Tongue (tissue), 3 donors: ENCODE measurements at places on chromosomes 5 and 9. TPM values are rescaled to one million over a fixed set of nuclear protein-coding genes. Genes with fewer than 3 reads are reported as not detected.

Gene CCDC183
- total RNA-seq = not detected

Gene PCDHB5
- total RNA-seq = 5.6 TPM

- peak; percentile 33 for DNase-seq
These were observed 173.7 kb downstream of the SLC28A3 start for GRCh38 chr9:84166891-84167290.

DNA sequence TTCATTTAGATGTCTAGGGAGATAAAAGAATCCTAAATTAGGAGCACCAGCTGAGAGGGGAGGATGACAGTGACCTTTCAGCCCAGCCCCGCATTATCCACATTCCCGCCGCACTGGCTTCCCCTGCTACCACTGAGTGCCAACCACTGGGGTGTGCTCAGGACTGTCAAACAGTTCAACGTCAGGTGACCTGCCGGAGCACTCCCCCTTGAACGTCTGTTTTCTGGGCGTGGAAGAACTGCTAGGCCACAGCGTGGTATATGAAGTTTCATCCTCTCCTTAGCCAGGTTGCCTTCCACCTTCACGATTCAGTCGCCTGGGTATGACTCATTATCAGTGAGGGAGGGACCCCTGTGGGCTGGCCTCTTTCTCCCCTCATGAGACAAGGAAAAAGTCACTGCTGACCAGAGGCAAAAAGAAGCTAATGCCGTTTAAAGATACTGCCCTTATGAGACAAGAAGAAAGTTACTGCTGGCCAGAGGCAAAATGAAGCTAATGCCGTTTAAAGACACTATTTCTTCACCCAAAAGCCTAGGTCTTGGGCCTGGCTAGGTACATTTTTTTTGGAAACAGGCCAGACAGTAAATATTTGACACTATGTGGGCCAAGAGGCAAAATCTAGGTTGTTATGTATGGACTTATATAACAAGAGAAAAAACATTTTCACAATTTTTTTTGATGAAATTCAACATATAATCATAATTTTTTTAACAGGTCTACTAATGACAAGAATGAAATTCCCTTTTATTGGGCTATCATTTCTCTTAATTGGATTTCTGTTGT, 4.6 kb downstream of the NMRK1 start:
- DNase-seq = peak; percentile 34

Gene DOCK2
- 11.5 TPM for total RNA-seq

- DNase-seq = peak; percentile 78
These were observed 778 bp downstream of the TRIM41 start for GRCh38 chr5:181223729-181224389.

DNA sequence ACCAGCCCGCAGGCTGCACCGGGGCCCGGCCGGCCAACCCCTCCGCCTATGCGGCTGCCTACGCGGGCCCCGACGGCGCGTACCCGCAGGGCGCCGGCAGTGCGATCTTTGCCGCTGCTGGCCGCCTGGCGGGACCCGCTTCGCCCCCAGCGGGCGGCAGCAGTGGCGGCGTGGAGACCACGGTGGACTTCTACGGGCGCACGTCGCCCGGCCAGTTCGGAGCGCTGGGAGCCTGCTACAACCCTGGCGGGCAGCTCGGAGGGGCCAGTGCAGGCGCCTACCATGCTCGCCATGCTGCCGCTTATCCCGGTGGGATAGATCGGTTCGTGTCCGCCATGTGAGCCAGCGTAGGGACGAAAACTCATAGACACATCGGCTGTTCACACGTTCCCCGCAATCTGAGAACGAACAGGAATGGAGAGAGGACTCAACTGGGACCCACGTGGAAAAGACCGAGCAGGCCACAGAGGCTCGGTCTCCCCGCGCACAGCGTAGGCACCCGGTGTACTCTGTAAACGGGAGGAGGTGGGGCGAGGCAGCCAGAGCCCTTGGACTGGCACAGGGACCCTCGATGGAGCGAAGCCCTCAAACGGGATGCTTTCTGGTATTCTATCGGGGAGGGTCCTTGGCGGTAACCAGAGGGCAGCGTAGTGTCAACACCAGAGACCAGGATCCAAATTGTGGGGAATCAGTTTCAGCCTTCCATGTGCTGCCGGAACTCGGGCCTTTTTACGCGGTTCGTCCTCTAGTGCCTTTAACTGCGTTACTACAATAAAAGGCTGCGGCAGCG, 1.9 kb downstream of the FOXE1 start:
- no peak for DNase-seq

Gene C9orf152
- total RNA-seq = 2.3 TPM

GRCh38 chr9:91163444-91163772, 198.3 kb downstream of the AUH start:
- DNase-seq = no peak

DNA sequence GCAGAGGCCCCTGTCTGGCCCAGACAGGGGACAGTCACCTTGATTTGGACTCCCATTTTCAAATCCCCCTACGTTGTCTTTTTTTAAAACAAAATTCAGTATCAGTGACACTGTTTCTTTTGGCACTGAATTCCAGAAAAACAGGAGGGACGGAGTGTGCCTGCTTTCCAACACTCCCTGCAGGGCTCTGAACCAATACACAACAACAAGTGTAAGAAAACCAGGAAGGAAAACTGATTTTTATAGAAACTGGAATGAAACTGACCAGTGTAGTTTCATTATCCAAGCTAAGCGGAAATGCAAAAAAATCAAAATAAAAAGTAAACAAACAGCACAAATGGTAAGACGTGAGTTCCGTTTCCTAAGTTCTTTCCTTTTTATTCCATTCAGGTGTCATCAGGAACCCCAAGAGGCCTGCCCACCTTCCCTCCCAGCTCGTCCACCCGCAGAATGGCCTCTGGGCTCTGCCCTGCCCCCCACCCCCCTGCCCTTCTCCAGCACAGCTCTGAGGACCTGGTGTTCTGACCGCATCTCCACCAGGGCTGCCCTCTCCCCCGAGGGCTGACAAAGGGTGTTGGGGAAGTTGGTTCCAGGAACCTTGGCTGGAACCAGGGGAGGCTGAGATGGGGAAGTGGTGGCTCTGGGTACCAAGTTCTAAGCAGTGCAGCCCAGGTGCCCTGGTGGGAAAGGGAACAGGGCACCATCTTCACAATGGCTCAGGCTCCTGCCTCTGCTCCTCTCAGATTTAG, 73.6 kb downstream of the PSD2 start:
- DNase-seq = no peak

GRCh38 chr9:93128011-93128714, 5.9 kb downstream of the NINJ1 start:
- DNase-seq = no peak

DNA sequence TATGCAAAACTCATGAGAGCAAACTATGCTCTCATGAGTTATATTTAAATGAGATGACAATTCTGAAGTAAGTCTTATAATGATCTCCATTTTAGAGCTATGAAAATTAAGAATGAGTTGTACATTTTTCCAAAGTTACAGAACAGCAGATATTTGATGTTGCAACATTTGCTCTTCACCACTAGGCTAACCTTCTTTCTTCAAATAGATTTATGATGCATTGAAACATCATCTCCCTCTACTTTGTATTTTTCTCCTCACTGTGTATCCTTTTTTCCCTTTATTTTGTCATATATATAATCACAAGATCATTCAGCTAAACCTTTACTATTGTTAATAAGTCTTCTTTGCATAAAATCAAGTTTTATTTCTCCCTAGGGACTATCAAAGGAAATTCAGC, 497.7 kb upstream of the TYRP1 start:
- no peak for DNase-seq

DNA sequence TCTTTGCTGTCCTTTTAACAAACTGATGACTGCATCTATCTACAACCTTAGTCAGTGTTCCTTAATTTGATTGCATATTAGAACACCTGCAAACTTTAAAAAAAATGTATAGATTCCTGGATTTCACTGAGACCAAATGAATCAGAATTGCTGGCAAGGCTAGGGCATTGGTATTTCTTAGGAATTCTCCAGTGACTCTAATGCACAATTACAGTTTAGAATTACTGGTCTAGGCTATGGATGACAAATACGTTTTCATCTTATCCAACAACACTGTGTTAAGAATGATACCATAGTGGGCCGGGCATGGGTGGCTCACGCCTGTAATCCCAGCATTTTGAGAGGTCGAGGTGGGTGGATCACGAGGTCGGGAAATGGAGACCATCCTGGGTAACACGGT, 545.9 kb upstream of the RIOK2 start:
- DNase-seq = no peak

GRCh38 chr5:176425138-176425537, 8.8 kb upstream of the CLTB start:
- DNase-seq = no peak

- peak; percentile 90 for DNase-seq
These were observed 75.6 kb downstream of the ST8SIA4 start for GRCh38 chr5:100827481-100827889.

Gene MARCOL
- not detected for total RNA-seq

- DNase-seq = no peak
These were observed 245.5 kb downstream of the SMARCA2 start for GRCh38 chr9:2260417-2261306.

GRCh38 chr5:86979811-86980411, 287.8 kb upstream of the RASA1 start:
- DNase-seq = no peak

Gene CEMIP2
- 44.5 TPM for total RNA-seq

Gene TRIP13
- 5.8 TPM for total RNA-seq

DNA sequence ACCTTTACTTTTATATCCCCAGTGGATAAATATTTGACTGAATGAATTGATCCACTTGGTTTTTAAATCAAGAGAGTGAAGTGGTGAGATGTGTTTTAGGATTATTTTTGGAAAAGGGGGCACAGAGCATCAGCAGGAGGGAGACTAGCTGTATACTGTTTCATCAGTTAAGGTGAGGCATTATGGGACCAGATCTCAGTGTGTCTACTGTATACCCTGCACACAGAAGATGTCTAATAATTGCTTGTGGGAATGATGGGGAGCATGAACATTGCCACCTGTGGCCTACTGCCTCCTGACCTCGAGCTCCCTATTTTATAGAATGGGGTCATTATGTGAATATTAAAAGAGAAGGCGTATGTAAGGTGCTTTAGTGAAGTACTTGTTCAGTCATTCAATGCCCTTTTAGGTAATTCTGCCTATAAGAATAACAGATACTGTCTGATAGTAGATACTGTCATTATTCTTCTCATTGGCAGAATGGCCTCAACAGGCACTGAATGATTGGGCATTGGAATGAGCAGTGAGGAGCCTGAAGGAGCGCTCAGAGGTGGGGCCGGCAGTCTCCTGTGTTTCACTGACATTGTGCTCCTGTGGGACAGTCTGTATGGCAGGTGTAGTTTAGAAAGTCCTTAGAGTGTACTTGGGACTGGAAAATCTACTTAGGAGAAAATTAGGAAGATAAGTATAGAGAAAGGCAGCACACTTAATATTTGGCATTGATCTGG, 47.4 kb upstream of the FAM120AOS start:
- DNase-seq = no peak

Gene FAM153A
- 1.0 TPM for total RNA-seq

Gene SPATA31D4
- total RNA-seq = not detected

GRCh38 chr5:81350507-81350906, 43.4 kb downstream of the ACOT12 start:
- no peak for DNase-seq

Gene PITX1
- 93.7 TPM for total RNA-seq

Gene NOP16
- total RNA-seq = 4.6 TPM

DNA sequence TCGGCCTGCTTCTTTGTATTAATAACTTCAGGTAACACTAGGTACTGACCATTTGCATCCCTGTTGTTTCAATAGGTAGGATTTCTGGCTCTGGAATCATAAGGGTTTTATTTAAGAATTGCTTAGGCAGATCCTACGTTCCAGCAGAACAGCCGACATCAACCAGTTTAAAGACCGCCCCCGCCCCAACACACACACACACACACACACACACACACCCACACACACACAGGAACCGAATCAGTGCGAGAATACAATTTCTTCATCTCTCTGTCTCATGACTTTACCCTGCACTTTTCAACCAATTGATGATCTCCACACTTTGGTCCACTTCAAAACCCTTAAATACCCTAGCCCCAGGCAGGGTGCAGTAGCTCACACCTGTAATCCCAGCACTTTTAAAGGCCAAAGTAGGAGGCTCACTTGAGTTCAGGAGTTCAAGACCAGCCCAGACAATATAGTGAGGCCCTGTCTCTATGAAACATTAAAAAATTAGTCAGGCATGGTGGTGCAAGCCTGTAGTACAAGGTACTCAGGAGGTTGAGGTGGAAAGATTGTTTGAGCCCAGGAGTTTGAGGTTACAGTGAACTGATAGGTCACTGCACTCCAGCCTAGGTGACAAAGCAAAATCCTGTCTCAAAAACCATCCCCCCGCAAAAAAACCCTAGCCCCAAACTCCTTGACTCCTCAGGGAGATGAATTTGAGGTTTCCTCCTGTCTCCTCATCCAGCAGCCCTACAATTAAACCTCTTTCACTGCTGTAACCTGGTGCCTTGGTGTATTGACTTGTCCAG, 2.7 kb upstream of the MTMR12 start:
- DNase-seq = no peak

GRCh38 chr5:173885475-173886010, 2.6 kb upstream of the CPEB4 start:
- no peak for DNase-seq

DNA sequence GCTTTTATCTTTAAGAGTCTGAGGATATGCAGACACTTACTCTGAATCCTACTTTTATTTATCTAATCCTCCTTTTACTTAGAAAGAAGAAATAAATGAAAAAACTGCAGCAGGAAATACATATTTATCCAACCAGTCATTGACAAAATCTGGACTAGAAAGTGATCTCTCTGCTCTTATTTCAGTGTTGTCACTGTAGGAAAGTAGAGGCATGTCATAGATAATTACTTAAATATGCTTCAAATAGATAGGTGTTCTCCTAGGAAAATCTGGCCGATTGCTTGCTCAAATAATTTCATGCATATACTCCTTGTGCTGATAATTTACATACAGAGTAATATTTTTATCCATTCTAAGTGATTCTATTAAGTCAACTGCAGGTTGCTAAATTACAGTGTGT, 2001.9 kb upstream of the C9orf72 start:
- no peak for DNase-seq

DNA sequence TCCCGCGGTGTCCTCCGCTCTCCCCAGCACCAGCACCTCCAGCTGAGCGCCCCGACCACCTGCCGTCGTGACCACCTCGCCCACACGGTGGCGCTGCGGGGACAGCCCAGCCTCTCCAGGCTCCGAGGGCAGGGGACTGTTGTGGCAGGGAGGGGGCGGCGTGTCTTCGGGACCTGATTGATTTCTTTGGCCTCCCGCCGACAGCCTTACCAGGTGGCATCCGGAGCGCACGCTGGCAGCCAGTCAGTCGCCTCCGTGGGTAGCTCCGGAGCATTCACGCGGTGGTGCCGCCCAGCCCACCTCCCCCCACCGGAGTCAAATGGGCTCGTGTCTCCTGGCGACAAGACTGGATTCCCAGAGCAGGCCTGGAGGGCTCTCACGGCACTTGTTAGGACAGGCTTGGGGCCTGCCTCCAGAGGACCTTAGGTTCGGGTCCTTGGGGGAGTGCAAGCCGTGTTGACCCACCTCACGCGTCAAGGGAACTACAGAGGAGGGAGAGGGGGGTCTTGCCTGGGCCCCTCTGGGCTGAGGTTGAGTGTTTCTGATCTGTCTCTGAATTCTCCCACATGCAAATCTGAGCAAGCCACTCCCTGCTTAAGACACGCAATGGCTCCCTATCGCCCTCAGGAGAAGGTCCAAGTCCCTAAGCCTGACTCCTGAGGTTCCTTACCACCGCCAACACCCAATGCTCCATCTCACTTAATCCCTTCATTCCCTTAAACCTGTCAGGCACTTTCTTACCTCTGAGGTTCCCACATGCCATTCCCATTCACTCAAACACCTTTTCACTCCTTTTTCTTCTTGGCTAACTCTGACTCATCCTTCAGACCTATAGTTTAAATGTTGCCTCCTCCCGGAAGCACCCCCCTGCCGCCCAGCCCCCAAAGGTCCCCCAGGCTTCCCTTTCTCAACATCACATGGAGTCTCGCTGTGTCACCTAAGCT, 51.2 kb upstream of the GGTA1 start:
- DNase-seq = peak; percentile 91

Gene SPRY4
- total RNA-seq = 15.6 TPM

Gene TERT
- 0.21 TPM for total RNA-seq
